ENCODE measurements at places on chromosomes 3 and 15. TPM values are rescaled to one million over a fixed set of nuclear protein-coding genes. Genes with fewer than 3 reads are reported as not detected.

DNA sequence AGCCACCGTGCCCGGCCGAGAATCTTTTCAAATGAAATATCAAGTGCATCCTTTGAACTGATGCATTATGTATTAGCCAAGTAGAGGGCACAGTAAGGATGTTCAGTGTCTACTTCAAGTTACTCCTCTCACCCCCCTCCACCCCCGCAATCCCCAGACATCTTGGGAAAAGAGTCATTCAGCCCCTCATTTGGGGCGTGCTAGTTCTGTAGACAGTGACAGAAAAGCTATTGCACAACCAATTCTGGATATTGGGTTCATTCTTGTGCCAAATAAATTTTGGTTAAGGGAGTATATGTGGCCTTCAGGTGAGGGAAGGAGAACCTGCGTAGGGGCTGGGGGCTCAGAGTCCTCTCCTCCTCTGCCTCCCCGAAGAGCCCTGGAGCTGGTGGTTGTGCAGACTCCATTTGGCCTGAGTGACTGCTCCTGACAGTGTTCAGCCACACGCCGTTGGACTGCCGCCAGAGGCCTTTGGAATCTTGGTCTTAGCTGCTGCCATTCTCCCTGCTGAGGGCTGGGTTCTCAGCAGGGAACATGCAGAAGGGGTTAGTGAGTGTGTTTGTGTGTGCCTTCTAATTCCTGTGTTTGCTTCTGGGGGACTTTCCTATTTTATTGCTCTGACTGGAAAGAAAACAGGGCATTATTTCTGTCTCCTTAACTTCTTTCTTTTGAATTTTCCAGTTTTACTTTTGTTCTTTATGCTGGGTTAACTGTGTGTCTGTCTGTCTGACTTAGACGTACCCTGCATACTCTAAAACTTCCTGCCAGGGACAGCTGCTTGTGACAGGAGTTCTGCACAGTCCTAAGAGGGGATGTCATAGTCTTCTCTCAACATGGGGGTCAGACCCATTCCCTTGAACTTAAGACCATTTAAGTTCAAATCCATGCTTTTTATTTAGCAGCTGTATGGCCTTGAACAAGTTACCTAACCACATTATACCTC, 21.0 kb downstream of the RARB start:
- DNase-seq: no peak

- DNase-seq: no peak
These were observed 215.3 kb downstream of the FAM43A start for GRCh38 chr3:194900854-194901522.

- no peak for DNase-seq
These were observed 420.2 kb downstream of the FOXP1 start for GRCh38 chr3:71163198-71163918.

PTPRG gene
- under 0.01 TPM for total RNA-seq

DNA sequence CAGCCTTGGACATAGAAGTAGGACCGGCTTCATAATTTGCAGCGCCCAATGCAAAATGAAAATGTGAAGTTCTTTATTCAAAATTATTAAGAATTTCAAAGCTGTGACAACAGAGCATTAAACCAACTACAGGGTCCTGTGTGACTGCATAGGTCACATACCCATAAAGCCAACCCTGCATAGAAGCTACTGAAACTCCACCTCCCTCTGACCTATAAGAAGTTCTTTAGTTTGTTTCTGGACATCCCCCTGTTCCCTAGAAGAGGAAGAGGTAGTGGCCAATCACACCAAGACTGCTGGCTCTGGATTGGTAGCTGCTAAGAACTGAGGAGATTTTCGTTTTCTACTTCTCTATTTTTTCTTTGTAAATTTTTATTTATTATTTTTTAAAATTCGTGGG, 9.0 kb upstream of the SELENOT start:
- DNase-seq: no peak

Data from hematopoietic multipotent progenitor cell (in vitro differentiated cells).